ENCODE measurements at places on chromosomes 1 and 21. TPM values are rescaled to one million over a fixed set of nuclear protein-coding genes. Genes with fewer than 3 reads are reported as not detected.

- no peaks in the 10 kb centered on the region for H3K4me1 ChIP-seq
- no peak overlapping the region for H3K27ac ChIP-seq
- no peaks in the 10 kb centered on the region for H3K27me3 ChIP-seq
- peak overlapping the region; percentile 72 for H3K4me3 ChIP-seq
- DNase-seq, result peak; percentile 94
Measured at GRCh38 chr1:158149577-158150269, 31.0 kb upstream of the CD1D start.

DNA sequence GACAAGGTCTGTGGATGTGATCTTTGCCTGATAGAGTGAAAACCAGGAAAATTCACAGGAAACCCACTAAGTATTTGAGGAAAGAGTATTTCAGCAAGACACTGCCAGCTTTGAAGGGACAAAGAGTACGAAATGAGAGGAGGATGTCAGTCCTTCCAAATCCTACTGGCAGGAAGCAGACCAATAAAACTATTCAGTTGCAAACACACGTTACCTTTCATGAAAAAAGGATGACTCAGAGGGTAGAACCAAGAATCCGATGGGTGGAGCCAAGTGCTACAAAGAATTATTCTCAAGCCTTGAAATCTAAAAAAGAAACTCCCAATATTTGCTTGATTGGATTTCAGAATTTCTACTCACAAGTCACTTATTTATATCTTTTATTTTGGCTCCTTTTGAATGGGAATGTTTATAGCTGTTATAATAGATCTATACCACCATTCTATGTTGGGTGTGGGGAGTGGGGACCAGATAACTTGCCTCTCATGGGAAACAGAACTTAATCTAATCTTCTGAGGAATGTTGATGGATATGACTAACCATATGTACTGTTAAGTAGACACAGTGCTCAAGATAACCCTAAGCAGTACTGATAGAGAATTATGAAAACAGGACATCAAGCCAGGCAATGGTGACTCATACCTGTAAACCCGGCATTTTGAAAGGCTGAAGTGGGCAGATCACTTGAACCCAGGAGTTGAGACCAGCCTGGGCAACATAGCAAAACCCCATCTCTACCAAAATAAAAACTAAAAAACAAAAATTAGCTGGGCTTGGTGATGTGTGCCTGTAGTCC is 19.3 kb upstream of the HEATR1 start:
- DNase-seq, result no peak
- H3K36me3 ChIP-seq, result peaks cover 6% of the 10 kb centered on the region
- H3K4me1 ChIP-seq, result no peaks in the 10 kb centered on the region
- H3K27ac ChIP-seq, result no peak overlapping the region
- H3K27me3 ChIP-seq, result no peaks in the 10 kb centered on the region

- no peaks in the 10 kb centered on the region for H3K27me3 ChIP-seq
- DNase-seq, result no peak
- peaks cover 9% of the 10 kb centered on the region for H3K36me3 ChIP-seq
- H3K4me1 ChIP-seq, result no peaks in the 10 kb centered on the region
Measured at GRCh38 chr1:233065685-233066084, 115.3 kb downstream of the NTPCR start.

DNA sequence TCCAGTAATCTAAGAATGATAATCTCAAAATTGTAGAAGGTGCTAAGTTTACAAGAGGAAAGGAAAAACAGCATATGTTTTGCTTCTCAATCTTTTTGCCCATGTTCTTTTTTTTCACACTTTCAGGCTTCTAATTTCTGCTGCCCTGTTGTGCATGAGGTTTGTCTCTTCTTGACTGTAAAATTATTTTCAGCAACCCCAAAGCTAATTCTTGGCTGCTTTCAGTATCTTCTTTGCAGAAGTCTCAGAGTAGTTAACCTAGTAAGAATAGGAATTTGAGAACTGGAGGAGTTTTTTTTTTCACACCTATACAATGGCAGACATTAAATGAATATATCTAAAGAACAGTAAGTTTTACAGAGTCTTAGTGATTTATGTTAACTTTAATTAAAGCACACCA is 26.4 kb downstream of the DENND2D start:
- no peak overlapping the region for H3K27ac ChIP-seq
- no peaks in the 10 kb centered on the region for H3K36me3 ChIP-seq
- H3K4me1 ChIP-seq, result no peaks in the 10 kb centered on the region

GRCh38 chr1:222370081-222370912 is 177.6 kb downstream of the HHIPL2 start:
- H3K36me3 ChIP-seq, result no peaks in the 10 kb centered on the region
- no peaks in the 10 kb centered on the region for H3K4me1 ChIP-seq
- no peak for DNase-seq
- H3K4me3 ChIP-seq, result no peak overlapping the region
- no peak overlapping the region for H3K27ac ChIP-seq
- H3K27me3 ChIP-seq, result no peaks in the 10 kb centered on the region

DNA sequence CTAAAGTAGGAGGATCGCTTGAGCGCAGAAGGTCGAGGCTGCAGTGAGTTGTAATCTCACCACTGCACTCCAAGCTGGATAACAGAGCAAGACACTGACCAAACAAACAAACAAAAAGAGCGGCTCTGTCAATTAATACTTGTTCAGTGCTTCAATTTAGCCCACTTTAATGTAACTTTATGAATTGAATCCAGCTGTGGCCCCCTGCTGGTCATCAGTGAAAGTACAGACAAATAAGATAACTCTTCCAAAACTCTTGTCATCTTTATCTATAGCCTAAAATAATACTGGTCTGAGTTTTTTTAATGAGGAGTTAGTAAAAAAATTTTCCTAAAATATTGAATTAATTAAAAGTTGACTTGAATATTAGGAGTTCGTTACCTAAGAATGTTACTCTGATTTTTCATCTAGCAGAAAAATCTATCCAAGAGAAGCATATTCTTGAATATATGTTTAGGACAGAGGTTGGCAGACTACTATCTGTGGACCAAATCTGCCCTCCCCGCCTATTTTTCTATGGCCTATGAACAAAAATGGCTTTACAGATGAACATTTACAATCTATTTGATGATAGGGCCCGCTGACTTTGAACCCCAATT is 26.1 kb downstream of the ATP5PF start:
- H3K4me3 ChIP-seq, result no peak overlapping the region
- H3K27me3 ChIP-seq, result no peaks in the 10 kb centered on the region
- no peak overlapping the region for H3K27ac ChIP-seq

Gene PER3
- 9.3 TPM for total RNA-seq

DNA sequence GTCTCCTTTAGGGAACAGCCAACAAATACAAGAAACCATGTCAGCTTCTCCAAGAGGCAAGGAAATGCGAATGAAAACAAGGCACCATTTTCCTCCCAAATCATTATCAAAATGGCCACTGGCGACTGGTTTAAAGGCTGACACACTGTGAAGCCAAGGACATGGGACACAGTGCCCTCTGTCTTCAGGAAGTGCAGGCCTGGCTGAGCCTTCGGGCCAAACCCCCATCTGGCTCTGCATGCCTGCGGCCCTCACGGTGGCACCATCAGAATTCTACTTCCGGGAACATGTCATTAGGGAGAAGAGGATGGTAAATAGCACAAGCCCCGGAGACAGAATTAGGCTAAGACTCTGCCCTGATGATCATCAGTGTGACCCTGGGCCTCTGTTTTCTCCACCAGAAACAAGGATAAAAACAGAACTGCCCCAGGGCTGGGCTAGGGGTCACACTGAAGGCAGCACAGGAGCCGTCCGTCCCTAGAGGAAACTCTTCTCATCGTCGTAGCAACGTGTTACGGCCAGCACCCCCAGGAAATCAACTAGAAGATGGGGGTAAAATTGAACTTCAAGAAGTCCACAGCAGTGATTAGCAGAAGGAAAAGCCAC is 103.5 kb downstream of the NPHP4 start:
- H3K27ac ChIP-seq, result no peak overlapping the region
- no peaks in the 10 kb centered on the region for H3K4me1 ChIP-seq
- H3K36me3 ChIP-seq, result peaks cover 32% of the 10 kb centered on the region
- H3K4me3 ChIP-seq, result no peak overlapping the region
- DNase-seq, result peak; percentile 44

DNA sequence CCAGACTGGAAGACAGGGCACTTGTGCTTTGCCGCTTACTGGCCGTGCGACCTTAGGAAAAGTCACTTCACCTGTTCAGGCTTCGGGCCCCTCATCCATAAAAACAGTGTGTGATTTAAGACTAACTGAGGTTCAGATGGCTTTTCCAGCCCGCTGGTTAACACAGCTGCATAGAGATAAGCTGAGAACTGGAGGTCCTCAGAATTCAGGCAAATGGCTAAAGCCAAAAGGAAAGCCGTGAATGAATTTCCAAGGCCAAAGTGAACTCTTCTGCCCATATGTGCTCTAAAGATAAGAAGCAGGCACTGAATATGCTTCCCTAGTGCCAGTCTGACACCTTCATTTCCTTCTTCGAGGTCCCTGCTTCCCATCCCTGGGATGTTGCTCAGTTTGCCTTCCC is 23.5 kb upstream of the SARS1 start:
- no peak overlapping the region for H3K4me3 ChIP-seq
- no peak for DNase-seq
- no peaks in the 10 kb centered on the region for H3K27me3 ChIP-seq
- no peak overlapping the region for H3K27ac ChIP-seq
- H3K4me1 ChIP-seq, result no peaks in the 10 kb centered on the region
- no peaks in the 10 kb centered on the region for H3K36me3 ChIP-seq

Gene NDC1
- 50.2 TPM for total RNA-seq

GRCh38 chr1:78304761-78305160 is 186.0 kb upstream of the PTGFR start:
- no peak overlapping the region for H3K4me3 ChIP-seq
- DNase-seq, result no peak
- H3K27me3 ChIP-seq, result no peaks in the 10 kb centered on the region
- no peaks in the 10 kb centered on the region for H3K36me3 ChIP-seq
- H3K27ac ChIP-seq, result no peak overlapping the region

DNA sequence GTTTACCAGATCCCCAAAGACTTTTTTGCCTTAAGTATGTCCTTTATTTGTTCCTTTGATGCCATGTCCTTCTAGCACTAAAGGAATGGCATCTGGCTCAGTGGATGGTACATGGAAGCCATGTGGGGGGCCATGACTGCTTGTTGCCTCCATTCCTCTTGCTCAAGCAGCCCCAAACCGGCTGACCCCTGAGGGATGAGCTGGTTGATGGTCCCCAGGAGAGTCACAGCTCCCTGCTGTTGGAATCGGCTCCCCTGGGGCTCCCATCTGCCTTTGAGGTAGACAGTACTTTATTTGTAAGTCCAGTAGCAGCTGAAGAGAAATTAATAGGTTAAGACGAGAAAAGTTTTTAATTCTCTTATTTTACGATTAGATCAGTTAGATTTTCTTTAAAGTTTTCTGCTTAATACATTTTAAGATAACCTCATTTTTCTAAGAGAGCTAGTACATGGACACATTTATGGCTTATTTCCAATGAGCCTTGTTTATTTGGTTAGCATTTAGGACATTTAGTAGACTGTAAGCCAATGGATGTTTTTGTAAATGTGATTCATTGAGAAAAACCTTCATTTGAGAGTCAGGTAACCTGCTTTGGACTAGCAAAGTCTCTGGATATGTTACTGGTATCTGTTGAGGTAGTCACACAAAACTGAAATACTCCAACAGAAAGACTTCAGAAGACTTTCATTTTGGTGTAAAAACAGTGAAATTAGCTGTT is 88.2 kb downstream of the CAMTA1 start:
- no peaks in the 10 kb centered on the region for H3K27me3 ChIP-seq
- H3K27ac ChIP-seq, result no peak overlapping the region
- DNase-seq, result no peak
- peaks cover 2% of the 10 kb centered on the region for H3K36me3 ChIP-seq
- H3K4me1 ChIP-seq, result 0 out of 2 replicates have a peak, but pooled peaks cover 2% of the 10 kb centered on the region
- H3K4me3 ChIP-seq, result no peak overlapping the region

DNA sequence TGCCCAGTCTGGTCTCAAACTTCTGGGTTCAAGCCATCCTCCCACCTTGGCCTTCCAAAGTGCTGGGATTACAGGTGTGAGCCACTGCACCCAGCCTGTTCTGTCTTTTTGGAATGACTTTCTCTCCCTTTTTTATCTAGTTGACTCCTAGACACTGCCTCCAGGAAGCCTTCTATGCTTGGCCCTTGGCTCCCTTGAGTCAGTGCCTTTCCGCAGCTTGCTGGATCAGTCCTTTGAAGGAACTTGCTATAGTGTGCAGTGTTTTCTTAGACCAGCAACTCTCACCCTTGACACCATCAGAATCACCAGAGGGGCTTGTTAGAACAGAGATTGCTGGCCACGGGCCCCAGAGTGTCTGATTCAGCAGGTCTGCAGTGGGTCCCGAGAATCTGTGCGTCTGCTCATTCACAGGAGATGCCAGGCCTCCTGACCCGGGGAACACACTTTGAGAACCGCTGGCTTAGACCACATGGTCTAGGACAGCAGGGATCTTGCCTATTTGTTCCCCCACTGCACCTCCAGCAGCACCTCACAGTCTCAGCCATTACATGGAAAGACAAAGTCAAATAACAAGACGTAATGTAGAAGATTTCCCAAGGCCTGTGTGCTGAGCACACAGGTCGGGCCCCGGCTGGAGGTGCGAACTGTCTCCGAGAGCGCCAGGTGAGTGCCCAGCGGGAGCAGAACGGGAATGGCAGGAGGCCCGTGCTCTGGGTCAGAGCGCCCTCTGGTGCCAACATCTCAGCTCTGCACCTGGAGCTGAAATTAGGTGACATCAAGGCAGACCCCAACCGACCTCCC is 27.4 kb upstream of the CTPS1 start:
- H3K36me3 ChIP-seq, result no peaks in the 10 kb centered on the region
- peak; percentile 91 for DNase-seq
- no peak overlapping the region for H3K4me3 ChIP-seq
- peaks cover 3% of the 10 kb centered on the region for H3K4me1 ChIP-seq
- H3K27ac ChIP-seq, result no peak overlapping the region

GRCh38 chr1:225780630-225781029 is 3.0 kb downstream of the SRP9 start:
- H3K27ac ChIP-seq, result no peak overlapping the region
- no peaks in the 10 kb centered on the region for H3K27me3 ChIP-seq
- H3K36me3 ChIP-seq, result peaks cover 43% of the 10 kb centered on the region
- H3K4me1 ChIP-seq, result peaks cover 4% of the 10 kb centered on the region
- H3K4me3 ChIP-seq, result no peak overlapping the region

Gene TDRD5
- 0.33 TPM for total RNA-seq

DNA sequence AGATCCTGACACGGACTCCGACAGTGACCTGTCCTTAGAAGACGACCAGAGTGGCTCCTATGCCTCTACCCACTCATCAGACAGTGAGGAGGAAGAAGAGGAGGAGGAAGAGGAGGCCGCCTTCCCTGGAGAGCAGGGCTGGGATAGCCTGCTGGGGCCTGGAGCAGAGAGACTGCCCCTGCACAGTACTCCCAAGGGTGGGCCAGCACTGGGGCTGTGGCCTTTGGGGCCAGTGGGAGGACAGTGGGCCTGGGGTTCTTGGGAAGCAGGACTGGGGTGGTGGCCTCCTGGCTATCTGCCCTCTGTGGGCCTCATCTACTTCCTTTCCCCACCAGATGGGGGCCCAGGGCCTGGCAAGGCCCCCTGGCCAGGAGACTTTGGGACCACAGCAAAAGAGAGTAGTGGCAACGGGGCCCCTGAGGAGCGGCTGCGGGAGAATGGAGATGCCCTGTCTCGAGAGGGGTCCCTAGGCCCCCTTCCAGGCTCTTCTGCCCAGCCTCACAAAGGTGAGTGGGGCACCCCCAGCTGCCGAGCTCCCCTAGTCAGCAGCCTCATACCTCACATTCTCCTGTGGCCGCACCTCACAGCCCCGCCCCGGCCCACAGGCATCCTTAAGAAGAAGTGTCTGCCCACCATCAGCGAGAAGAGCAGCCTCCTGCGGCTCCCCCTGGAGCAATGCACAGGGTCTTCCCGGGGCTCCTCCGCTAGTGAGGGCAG is 10.0 kb downstream of the PSRC1 start:
- H3K4me1 ChIP-seq, result no peaks in the 10 kb centered on the region
- H3K4me3 ChIP-seq, result no peak overlapping the region
- H3K36me3 ChIP-seq, result peaks cover 40% of the 10 kb centered on the region
- no peak overlapping the region for H3K27ac ChIP-seq

Gene TMIGD3
- not detected for total RNA-seq
